Stimulated activated CD4-positive, alpha-beta T cell treated with anti-CD3 and anti-CD28 coated beads, Interleukin-12 subunit alpha, Interleukin-12 subunit beta, amount 100 ng/mL, for 24 hours (primary cell): ENCODE measurements at places on chromosomes 3 and 15.

DNA sequence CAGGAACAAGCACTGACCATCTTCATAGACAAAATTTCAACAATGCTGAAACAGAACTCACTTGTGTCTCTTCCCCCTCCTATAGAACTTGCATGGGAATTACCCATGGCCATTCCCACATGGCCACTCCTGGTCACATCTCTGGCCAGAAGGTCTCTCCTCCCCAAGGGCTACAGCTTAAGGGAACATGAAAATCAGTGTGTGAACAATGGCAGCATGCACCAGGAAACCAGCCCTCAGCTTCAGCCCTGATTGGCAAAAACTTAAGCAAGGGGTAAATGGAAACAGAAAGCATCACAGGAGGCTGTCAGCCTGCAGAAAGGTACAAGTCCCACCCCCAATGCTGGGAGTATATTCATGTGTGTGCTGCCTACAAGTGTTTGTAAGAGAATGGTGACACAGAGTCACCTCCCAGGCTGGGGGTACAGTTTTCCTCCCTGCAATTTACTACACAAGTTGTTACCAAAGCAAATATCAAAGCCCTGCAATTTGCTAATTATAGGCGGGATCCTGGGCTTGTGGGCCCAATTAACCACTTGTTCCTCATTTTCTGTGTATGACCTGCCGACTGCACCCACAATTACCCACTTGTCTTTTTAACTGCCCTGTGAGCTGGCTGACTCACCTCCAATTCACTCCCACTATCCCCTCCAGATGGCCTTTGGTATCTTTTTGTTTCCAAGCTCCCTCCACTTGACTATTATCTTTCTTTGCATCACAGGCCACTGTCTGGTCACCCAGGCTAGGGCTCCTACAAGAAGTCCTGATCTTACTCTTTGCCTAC lies 84.4 kb upstream of the HES1 start:
- DNase-seq = no peak

- DNase-seq = no peak
Observed at GRCh38 chr15:33670567-33670966, 297.7 kb upstream of the CHRM5 start.

DNA sequence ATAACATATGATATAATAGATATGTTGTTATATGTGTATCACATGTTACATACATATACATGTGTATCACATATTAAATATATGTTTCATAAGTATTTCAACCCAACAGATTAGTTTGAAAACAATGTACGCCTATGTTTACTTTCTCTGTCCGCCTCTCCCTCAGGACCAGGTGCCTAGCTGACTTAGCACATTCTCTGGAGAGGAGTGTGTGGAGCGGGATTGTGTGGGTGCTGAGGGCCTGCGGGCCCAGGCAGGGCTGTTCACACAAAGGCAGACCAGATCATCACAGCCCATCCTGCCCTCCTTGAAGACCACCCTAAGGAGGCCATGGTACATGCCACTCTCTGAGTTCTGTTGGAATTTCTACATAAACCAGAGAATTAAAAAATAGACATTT lies 81.0 kb downstream of the PLXNA1 start:
- no peak for DNase-seq

GRCh38 chr15:62624547-62625378 lies 417.8 kb upstream of the TPM1 start:
- no peak for DNase-seq

GRCh38 chr3:70984776-70985482 lies 598.6 kb downstream of the FOXP1 start:
- DNase-seq = no peak

- no peak for DNase-seq
Observed at GRCh38 chr3:45145223-45145622, 955 bp downstream of the CDCP1 start.

GRCh38 chr3:59372346-59372745 lies 322.5 kb upstream of the CFAP20DC start:
- DNase-seq = no peak
